GM23248 (cell line): ENCODE measurements at places on chromosomes 11 and 22.

DNA sequence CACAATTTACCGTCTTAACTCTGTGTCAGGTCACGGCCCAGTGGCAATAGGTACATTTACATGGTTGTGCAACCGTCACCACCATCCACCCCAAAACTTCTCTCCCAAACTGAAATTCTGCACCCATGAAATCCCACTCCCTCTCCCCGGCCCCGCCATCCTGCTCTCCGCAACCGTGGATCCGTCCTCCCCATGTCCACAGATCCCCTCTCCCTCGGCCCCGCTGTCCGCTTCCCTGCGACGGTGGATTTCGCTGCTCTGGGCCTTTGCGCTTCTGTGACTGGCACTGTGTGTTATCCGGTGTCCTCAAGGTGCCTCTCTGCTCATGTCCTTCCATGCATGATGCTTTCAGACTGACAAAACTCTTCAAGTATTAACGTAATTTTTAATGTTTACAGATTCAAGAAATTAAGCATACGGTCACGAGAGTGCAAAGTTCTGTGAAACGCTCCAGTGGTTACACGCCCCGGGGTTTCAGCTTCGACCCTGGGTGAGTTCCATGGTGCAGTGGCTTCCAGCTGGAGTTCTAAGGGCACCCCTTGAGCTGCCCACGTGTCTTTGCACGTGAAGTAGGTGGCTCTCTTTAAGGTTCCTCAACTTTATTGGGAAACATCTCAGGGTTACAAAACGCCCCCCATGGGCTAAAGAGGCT lies 76.4 kb downstream of the KCNQ1 start:
- no peak for DNase-seq

DNA sequence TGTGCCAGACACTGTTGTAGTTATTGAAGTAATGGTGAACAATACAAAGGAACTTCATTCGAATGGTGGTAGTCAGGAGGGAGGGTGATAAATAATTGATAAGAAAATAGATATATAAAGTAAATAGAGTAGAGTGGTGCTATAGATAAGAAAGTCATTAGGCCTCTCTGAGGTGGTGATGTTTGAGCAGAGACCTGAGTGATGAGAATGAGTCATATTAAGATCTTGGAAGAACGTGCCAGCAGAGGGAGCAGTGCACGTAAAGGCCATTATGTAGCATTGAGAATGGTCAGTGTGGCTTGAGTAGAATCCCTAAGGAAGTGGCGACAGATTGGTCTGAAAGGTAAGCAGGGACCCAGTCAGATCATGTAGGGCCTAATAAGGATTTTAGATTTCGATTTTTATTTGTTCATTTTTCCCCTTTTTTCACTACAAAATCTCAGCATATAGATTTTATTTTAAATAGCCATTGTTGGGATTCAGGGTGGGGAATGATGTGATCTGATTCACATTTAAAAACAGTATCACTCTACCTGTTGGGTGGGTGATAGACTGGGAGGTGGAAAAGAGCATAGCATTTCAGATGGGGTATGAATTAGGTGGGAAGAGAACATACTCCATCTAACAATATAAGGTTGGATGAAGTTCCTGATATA lies 44.7 kb downstream of the CCDC90B start:
- peak; percentile 81 for DNase-seq

DNA sequence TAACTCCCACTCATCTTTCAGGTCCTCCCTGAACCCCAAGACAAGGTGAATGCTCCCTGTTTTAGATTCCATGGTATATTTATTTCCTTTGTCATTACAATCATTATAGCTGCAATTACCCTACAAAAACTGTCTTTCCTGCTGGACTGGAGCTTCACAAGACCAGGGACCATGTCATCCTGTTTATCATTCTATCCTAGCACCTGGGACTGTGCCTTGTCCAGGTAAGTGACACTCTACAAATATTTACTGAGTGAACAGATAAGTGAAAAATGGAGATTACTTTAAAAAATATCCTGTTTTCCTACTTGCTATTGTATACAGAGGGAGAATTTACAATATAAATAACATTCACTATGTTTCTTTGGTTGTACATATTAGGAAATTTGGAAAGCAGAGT lies 22.5 kb upstream of the ELF5 start:
- DNase-seq, result no peak

- DNase-seq, result no peak
These were observed 14.5 kb downstream of the USP35 start for GRCh38 chr11:78203184-78203583.

- no peak for DNase-seq
These were observed 47.7 kb downstream of the OTOG start for GRCh38 chr11:17594686-17595192.

- DNase-seq, result no peak
These were observed 171.8 kb downstream of the DSCAML1 start for GRCh38 chr11:117625237-117625636.

DNA sequence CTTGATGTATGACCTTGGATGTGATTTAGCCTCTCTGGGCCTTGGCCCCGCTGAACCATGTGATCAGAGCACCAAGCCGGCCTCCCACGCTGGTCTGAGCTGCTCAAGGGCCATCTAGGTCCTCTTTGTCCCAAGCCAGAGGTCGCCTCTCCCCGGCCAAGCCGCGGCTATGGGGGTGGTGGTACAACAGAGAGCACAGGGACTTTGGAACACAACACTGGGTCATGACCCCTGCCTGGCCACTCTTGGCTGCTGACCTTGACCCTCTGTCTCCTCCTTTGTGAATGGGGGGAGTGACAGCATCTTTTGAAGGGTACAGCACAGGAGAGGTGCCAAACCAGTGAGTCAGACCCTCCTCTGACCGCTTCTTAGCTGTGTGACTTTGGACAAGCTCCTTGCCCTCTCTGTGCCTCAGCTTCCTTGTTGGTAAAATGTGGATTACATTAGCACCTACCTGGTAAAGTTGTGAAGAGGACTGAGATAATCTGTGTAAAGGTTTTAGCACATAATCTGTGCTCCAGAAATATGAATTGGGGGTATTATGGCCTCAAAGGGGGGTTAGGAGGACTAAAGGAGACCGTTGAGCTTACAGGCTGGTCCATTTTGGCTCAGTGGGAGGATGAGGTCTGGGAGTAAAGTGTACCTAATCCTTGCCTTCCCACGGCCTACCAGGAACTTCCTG lies 4.7 kb downstream of the SCYL1 start:
- DNase-seq, result no peak

GRCh38 chr11:79043726-79044125 lies 397.1 kb downstream of the TENM4 start:
- no peak for DNase-seq

- DNase-seq, result no peak
These were observed 64.2 kb downstream of the PRR5L start for GRCh38 chr11:36360318-36360717.

DNA sequence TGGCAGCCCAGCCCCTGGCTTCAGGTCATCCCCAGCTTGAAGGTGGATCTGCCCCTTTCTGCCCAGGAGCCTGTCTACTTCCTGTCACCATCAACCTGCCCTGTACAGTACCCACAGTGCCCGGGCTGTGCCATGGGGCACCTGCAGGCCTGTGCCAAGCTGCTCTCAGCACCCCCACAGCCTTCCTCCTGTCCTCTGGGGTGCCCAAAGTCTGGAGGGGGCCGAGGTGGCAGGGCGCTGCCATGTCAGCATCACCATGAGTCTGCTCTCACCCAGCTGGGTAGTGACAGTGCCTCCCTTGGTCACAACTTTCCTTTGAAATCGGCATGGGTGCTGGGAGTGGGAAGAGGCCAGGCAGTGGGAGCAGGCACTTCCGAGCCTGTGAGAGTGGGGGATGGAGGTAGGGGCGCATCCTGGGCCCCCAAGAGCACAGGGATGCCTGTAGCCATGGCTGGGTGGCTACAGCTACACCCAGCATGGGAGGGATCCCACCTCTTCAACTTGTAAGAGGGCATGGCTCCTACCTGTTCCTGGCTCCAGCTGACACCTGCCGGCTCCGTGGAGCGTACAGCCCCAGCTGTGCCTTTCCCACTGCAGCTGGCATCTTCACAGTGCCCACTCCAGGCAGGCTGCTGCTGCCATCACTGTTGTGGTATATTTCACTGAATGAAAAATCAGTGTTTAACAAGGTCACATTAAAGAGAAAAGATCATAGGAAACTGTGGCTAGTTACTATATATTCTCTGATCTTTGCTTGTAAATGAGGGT lies 42.9 kb downstream of the RNF169 start:
- no peak for DNase-seq

DNA sequence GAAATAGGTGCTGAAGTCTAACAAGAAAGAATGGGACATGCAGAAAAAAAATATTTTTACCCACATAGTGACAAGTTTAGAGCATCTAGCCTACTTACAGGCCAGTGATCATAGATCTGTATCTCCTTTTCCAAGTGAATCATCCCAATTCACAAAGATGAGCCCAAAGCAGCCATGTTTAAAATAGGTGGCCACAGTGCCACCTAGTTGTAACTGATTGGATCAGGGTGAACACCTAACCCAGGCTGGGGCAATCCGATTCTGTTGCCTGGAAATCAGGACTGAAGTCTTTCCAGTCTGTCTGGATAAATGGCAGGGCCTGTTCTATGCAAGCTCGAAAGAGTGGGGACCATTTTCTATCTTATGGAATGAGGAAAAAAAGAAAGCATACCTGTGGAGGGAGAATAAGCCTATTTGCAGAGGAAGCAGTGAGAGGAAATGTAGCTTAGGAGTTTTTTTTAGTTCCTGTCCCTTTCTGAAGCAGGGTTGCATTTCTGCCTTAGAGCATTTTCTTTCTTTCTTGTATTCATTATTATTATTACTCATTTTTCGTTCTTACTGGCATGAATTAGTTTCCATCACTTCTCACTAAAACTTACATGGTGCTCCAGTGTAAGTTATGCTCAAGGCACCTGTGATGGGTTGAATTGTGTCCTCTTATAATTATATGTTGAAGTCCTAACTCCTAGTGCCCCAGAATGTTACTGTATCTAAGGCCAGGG lies 113.2 kb upstream of the RAG2 start:
- DNase-seq, result peak; percentile 1

DNA sequence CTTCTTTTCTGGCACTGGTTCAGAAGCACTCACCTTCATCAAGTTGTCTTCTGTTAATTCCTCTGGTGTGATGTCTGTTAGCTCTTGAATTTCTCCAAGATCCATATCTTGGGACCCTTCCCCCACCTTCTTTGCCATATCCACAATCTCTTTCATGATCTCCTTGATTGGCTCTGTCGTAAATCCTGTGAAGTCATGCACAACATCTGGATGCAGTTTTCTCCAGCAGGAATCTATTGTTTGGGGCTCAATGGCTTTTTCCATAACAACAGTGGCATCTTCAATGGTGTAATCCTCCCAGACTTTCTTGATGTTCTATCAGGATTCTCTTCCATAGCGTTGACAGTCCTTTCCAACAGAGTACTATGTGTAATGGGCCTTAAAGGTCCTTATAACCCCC lies 96.9 kb downstream of the CSTPP1 start:
- DNase-seq, result peak; percentile 36

DNA sequence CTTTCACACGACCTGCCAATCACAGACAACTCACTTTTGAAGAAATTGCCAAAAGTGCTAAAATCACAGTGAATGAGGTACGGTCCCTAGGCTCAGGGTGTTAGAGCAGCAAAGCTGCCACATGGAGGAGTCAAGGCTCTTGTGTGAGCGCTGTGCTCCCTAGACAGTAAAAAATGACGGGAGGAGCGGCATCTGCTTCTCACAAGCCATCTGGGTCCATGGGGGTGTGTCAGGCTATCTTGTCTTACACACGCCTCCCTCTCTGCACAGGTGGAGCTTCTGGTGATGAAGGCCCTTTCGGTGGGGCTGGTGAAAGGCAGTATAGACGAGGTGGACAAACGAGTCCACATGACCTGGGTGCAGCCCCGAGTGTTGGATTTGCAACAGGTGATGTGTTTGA lies 14.8 kb downstream of the PSMD13 start:
- peak; percentile 18 for DNase-seq

DNA sequence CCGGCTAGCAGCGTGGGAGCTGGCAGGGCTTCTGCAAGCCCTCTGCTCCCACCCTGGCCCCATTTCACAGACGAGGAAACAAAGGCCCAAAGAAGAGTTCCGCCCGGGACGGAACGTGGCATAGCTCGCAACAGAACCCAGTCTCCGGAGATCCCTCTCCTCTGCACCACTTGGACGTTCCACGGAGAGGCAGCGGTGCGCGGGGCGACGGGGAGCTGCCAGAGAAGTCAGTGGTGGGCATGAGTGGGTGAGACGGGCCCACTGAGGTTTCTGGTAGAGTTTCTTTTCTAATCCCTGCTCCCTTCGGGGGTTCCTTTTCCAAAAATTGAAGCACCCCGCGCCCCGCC lies 554 bp upstream of the NECTIN1 start:
- no peak for DNase-seq

DNA sequence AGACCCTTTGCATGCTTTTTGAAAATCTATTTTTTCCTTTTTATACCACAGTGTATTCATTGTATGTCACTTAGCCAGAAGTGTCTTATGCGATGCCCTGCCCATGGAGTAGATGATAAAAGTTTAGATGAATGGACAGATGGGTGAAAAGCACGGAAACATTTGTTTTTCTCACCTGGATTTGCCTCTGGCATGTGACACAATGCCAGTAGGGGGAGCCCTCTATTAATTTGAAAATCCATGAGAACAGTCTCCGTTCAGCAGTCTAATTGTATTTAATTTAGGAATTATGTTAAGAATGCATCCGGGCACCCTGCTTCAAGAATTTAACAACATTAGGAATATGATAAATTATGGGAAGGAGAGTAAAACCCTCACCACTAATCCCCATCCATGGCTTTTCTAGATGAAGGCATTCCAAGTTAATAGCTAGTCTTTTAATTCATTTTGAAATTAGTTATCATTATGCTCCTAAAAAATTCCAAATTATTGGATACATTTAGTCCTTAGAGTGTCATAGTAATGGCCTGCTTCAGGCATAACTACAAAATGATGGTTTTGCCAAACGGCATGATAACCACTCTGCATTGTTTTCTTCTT lies 55.3 kb upstream of the ALKBH3 start:
- DNase-seq, result peak; percentile 61

DNA sequence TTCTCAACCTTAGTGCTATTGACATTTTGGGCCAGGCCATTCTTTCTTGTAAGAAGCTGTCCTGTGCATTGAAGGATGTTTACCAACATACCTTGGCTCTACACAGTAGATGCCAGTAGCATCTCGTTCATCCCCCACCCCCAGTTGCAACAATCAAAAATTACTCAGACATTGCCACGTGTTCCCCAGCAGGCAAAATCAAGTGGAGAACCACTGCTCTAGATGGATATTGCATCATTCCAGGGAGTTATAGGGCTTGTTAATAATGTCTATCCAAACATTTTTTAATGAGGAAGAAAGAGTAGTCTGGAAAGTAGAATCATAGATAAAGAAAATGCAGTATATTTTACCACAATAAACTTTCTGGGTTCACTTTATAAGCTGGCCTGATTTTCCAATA lies 64.1 kb downstream of the PRMT3 start:
- DNase-seq, result peak; percentile 37

GRCh38 chr11:8747173-8747572 lies 64.6 kb downstream of the RPL27A start:
- DNase-seq, result no peak

DNA sequence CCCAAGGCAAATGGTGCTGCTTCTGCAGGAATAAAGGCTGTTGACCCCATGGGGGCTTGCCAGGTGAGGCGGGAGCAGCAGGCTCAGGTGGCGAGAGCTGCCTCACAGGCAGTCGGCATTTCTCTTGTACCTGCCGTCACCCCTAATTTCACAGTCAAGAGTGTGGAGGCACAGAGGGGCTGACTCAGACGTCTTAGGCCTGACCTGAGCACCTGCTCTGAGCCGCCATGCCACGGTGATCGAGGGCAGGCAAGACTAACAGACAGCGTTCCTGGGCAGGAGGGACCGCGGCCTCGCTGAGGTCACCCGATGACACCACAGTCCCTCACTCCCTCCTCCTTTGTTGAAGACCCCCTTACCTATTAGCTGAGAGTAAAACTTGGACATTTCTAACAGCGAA lies 5.2 kb downstream of the ALG12 start:
- no peak for DNase-seq
